ENCODE measurements at places on chromosomes 7 and 10. TPM values are rescaled to one million over a fixed set of nuclear protein-coding genes. Genes with fewer than 3 reads are reported as not detected.

The RBP3 gene
- not detected for total RNA-seq

The OR2A1 gene
- not detected for total RNA-seq

The HOXA2 gene
- total RNA-seq = 0.52 TPM

The NACAD gene
- total RNA-seq = 4.9 TPM

The SLC29A4 gene
- 6.0 TPM for total RNA-seq

The POM121L12 gene
- total RNA-seq = not detected

The CLDN4 gene
- total RNA-seq = 201 TPM

The NFKB2 gene
- total RNA-seq = 42.2 TPM

The SEMA3C gene
- 44.1 TPM for total RNA-seq

The EPO gene
- total RNA-seq = not detected

The CTAGE4 gene
- 7.5 TPM for total RNA-seq

The FZD8 gene
- total RNA-seq = 9.4 TPM

The HABP2 gene
- 296 TPM for total RNA-seq

The LDB3 gene
- total RNA-seq = 4.9 TPM

The CUTC gene
- total RNA-seq = 17.5 TPM

The BAIAP2L1 gene
- 55.8 TPM for total RNA-seq

The RAMP3 gene
- 23.2 TPM for total RNA-seq

The NUTM2D gene
- 7.2 TPM for total RNA-seq

The CLCN1 gene
- total RNA-seq = 1.2 TPM

The ST8SIA6 gene
- 0.92 TPM for total RNA-seq

The GIMAP7 gene
- total RNA-seq = 16.9 TPM

The PRKCQ gene
- 1.4 TPM for total RNA-seq

The MASTL gene
- 5.0 TPM for total RNA-seq

The OR2A7 gene
- total RNA-seq = 4.8 TPM

The SPDYE5 gene
- 0.09 TPM for total RNA-seq

The ERV3-1 gene
- total RNA-seq = 38.7 TPM

The BMPER gene
- total RNA-seq = 5.0 TPM

The PRLHR gene
- total RNA-seq = 0.17 TPM

The NUTM2A gene
- 0.58 TPM for total RNA-seq

The MRLN gene
- not detected for total RNA-seq

The LBX1 gene
- total RNA-seq = not detected

The PNLIPRP1 gene
- total RNA-seq = 2.1 TPM

The ADARB2 gene
- 1.3 TPM for total RNA-seq

The SLC18A3 gene
- 0.20 TPM for total RNA-seq

The PLPP4 gene
- 0.60 TPM for total RNA-seq

The LIPK gene
- total RNA-seq = not detected

The ASB10 gene
- total RNA-seq = not detected

The ACHE gene
- total RNA-seq = 8.4 TPM

The BICC1 gene
- total RNA-seq = 5.1 TPM

The ZNF239 gene
- total RNA-seq = 3.3 TPM

The FAM25C gene
- not detected for total RNA-seq

The TMEM270 gene
- total RNA-seq = not detected

The NRP1 gene
- total RNA-seq = 76.2 TPM

The MSS51 gene
- 2.0 TPM for total RNA-seq

The PHYH gene
- 71.2 TPM for total RNA-seq

The CYP2C18 gene
- total RNA-seq = 45.8 TPM

The CYP2W1 gene
- 0.46 TPM for total RNA-seq

The MBL2 gene
- 0.12 TPM for total RNA-seq

The ANXA7 gene
- 119 TPM for total RNA-seq

The ELFN1 gene
- 1.4 TPM for total RNA-seq

The FFAR4 gene
- total RNA-seq = 6.1 TPM

The VAX1 gene
- total RNA-seq = not detected

The SLC13A1 gene
- 132 TPM for total RNA-seq

The CPA2 gene
- 3.3 TPM for total RNA-seq

The POLR1F gene
- 7.3 TPM for total RNA-seq

The FLNC gene
- total RNA-seq = 236 TPM

The CLDN12 gene
- total RNA-seq = 72.0 TPM
